ENCODE measurements at places on chromosomes 12 and 14.

DNA sequence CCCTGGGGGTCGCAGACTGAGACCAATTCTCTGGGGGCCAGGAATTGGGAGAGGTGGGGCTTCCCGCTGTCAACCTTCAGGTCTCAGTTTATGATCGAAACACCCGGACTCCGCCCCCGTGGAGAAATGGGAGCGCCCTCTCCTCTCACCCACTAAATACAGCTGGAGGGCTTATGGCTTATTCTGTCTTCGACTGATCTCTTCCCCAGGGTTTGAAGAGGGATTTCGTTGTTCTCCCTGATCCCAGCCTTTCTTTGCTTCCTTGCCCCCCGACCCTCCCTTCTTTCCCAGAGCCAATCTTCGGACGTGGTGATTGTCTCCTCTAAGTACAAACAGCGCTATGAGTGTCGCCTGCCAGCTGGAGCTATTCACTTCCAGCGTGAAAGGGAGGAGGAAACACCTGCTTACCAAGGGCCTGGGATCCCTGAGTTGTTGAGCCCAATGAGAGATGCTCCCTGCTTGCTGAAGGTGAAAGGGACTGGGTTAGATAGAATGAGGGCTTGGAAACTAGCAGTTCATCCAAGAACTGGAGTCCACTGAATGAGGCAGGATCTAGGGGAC is 607 bp downstream of the OS9 start:
- no peak for DNase-seq

DNA sequence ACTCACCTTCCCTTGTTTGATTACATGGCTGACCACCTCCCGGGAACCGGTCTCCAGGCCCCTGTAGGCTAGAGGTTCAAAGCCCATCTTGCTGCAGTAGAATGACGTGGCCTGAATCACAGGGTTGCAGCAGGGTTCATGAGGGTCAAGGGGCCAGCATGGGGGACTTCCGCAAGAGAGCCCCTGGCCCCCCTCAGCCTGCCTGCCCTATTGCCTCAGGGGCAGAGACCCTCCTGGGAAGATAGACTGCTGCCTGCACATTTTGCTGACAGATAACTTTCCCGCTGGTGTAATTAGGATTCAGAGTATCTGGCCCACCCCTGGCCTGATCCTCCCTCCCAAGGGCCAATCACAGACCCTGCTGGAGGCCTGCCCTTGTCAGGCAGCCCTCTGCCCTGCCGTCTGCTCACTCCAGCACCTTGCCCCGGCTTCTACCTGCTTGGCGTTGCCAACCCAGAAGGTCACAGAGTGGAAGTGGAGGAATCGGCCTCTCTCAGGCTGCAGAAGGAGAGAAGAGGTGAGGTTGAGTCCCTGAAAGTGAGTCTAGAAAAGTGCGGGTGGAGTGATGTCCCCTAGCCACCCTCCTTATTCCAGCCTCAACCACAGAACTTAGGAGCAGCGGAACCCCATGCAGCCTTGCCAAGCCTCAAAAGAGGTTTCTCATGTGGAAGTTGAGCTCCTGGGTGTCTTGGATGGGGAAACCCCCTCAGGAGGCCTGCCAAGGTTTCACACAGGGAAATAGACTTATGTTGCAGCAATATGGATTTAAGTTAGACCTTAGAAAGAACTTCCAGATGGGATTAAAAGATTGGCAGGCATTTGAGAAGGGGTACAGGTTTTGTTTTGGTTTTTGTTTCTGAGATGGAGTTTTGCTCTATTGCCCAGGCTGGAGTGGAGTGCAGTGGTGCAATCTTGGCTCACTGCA is 1.1 kb downstream of the HPD start:
- DNase-seq = no peak

GRCh38 chr12:122990961-122991622 is 10.6 kb downstream of the ARL6IP4 start:
- no peak for DNase-seq

GRCh38 chr12:25023808-25024207 is 74.9 kb upstream of the BCAT1 start:
- no peak for DNase-seq

GRCh38 chr14:68359837-68360552 is 432.9 kb downstream of the ZFP36L1 start:
- no peak for DNase-seq

DNA sequence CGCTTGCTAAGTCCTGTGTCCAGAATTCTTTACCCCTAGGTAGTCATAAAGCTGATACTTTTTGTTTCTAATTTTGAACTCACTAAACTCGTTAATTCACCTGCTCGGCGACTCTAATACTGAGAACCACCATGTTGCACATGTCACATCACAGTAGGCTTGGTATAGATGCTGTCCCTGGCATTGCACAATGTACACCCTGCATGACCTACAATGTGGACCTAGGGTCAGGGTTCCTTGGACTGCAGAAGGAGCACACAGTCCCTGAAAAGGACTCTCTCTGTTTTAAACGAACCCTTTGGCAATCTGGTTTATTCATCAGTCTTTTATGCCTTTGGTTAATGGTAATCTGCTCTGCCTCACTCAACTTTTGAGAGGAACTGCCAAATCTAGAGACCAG is 272.4 kb downstream of the FOXN3 start:
- DNase-seq = no peak

GRCh38 chr12:113727651-113728061 is 238.5 kb downstream of the RBM19 start:
- no peak for DNase-seq

DNA sequence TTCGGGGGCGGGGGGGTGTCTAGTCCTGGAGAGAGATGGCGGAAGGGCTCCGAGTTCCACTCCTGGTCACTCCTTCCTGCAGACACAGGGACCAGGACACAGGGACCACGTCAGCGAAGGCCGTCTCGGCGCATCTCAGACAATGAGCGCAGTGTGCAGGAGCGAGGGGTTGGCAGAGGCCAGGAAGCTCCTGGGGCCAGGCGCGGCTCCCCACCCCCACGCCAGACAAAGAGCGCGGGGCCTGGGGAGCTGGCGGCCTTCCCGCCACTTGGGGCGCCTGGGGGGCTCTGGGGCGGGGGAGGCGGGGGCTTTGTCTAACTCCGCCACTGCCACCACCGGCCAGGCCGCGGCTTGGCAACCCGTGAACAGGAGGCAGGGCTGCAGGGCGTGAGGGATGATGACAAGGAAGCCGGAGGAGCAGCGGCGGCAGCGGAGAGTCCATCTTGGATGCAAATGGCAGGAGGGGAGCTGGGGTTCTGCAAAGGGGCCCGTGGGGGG is 2.2 kb downstream of the CDK2AP1 start:
- DNase-seq = peak; percentile 80

DNA sequence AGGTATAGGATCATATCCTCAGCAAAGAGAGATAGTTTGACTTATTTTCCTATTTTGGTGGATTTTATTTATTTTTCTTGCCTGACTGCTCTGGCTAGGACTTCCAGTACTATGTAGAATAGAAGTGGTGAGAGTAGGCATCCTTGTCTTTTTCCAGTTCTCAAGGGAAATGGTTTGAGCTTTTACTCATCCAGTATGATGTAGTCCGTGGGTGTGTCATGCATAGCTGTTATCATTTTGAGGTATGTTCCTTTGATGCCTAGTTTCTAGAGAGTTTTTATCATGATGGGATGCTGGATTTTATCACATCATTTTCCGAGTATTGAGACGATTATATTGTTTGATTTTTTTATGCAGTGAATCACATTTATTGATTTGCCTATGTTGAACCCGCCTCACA is 97.2 kb downstream of the MGAT4C start:
- no peak for DNase-seq

- peak; percentile 84 for DNase-seq
These were observed 38.0 kb downstream of the BTG1 start for GRCh38 chr12:92107621-92108131.

DNA sequence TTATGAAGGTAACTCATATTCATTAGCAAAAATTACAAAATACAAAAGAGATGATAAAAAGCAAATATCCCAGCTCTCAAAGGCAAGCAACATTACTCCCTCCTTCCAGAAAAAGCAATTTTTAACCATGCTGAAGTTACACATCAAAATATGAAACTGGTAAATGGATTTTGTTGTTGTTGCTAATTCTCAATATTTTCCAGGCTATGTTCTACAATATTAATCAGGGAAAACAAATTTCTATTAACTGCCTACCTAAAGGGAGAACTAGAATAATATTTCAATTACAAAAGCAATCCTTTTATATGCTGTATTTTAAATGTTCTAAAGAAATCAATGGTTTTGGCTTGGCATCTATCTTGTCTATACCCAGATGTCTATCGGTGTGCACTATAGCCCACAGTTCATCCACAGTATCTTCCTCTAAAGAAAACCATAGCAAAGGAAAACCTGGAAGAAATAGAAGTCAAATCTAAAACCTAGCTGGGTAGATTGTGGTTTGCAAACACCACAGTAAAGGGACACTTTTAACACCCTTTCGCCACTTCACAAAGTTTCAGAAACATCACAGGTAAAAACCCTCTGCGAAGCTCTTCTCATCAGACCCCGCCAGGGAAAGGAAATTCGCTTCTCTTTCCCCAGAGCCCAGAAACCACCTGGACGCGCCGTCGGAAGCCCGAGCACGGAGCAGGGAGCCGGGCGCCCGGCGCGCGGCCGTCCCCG is 32.0 kb downstream of the TC2N start:
- no peak for DNase-seq

GRCh38 chr12:110661337-110661972 is 27.5 kb downstream of the HVCN1 start:
- no peak for DNase-seq

DNA sequence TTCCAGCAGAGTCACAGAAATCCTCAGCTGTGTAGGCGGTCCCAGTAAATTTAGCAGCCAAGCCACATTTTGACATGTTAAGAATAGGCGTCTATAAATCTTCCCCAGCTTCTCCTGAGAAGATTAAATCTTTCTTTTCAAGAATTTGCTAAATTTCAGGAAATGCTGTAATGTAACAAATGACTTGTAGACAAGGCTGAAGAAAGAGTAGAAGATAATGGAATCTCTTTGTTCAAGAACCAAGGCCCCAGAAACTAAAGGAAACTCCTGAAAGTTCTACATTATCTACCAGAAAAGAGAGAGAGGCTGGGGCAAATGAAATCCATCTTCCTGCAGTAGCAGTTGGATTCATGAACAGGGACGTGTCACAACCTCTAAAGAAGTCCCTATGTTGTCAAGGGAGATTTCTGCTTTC is 760.3 kb downstream of the NOVA1 start:
- no peak for DNase-seq

GRCh38 chr14:96799489-96800054 is 2.4 kb downstream of the VRK1 start:
- DNase-seq = no peak

- DNase-seq = peak; percentile 10
These were observed 29.7 kb downstream of the ZFP36L1 start for GRCh38 chr14:68762953-68763764.

GRCh38 chr14:105203057-105203531 is 22.0 kb upstream of the NUDT14 start:
- DNase-seq = no peak

DNA sequence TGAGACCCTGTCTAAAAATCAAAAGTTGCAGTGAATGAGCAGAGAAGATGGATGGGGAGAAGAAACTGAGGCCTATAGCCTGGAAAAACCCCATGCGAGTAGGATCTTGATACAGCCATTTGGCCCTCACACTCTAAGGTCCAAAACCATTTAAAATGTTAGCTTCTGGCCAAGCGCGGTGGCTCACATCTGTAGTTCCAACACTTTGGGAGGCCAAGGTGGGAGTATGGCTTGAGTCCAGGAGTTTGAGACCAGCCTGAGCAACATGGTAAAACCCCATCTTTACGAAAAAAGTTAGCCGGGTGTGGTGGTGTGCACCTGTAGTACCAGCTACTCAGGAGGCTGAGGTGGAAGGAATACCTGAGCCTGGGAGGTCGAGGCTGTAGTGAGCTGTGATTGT is 19.8 kb downstream of the VRTN start:
- no peak for DNase-seq

GRCh38 chr14:22594156-22594716 is 3.9 kb upstream of the ABHD4 start:
- no peak for DNase-seq

DNA sequence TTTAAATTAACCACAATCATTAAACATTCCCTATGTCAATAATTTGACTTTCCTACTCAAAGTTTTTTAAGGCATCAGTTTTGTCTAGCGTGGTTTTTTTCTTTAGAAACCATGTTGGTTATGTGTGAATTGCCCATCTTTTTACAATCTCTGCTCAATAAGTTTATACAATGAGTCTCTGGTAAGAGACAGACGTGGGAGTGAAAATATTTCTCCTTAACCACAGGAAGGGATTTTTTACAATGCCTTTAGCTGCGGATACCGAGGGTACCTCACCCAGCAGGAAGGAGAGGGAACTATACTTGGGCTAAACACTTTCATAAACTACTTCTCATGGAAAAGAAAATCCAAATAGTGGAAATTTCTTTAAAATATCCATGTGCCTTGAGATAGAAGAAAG is 191.4 kb upstream of the BCL2L14 start:
- no peak for DNase-seq

GRCh38 chr12:100860611-100861010 is 66.0 kb downstream of the ANO4 start:
- DNase-seq = no peak

GRCh38 chr12:3034067-3034750 is 43.0 kb upstream of the TSPAN9 start:
- DNase-seq = peak; percentile 47

DNA sequence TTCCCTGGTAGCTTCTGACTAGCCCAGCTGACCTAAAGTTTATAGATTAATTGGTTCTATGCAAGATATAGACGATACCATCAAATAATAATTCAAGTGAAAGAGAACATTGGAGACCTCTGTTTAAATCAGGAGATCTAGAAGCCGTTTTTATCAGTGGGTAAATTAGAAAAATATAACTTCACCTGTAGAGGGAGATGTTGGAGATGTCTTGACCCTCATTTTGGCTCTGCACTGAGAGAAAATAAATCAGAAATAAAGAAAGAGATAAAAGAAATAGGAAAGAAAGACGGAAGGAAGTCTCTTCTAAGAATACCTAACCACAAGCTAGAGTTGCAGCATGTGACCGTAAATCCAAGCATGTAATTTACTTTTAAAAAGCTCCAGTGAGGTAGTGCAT is 684.5 kb downstream of the C12orf50 start:
- DNase-seq = no peak

- DNase-seq = no peak
These were observed 25.0 kb downstream of the CFAP54 start for GRCh38 chr12:96514328-96514727.

GRCh38 chr14:51283402-51284085 is 43.5 kb downstream of the TMX1 start:
- DNase-seq = peak; percentile 82

GRCh38 chr12:78568321-78569020 is 296.1 kb upstream of the SYT1 start:
- no peak for DNase-seq

GRCh38 chr12:29737644-29738043 is 46.1 kb downstream of the TMTC1 start:
- DNase-seq = no peak

All from NCI-H1092 (cell line).